ENCODE measurements at places on chromosomes 3 and 15. TPM values are rescaled to one million over a fixed set of nuclear protein-coding genes. Genes with fewer than 3 reads are reported as not detected.

- DNase-seq, result no peak
Observed at GRCh38 chr3:186246941-186247340, 115.1 kb downstream of the DGKG start.

DNA sequence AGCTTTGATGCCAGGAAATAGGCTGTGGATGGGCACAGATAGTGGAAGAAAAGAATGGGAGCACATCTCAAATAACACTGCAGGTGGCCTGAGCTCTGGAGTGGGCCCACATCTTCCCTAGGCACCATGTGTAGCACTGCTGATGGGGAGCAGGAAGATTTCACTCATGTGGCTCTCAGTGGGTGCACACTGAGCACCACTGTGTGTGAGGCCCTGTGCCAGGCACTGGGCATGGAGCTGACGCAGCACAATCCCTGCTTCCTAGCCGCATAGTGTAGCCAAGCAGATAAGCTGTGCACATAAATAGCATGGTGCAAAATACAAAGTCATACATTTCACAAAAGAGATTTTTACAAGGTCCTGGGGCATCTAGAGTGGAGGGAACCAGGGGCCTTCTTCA lies 101.6 kb downstream of the MOBP start:
- DNase-seq, result no peak

- DNase-seq, result no peak
Observed at GRCh38 chr3:125147491-125147820, 65.1 kb downstream of the SLC12A8 start.

DNA sequence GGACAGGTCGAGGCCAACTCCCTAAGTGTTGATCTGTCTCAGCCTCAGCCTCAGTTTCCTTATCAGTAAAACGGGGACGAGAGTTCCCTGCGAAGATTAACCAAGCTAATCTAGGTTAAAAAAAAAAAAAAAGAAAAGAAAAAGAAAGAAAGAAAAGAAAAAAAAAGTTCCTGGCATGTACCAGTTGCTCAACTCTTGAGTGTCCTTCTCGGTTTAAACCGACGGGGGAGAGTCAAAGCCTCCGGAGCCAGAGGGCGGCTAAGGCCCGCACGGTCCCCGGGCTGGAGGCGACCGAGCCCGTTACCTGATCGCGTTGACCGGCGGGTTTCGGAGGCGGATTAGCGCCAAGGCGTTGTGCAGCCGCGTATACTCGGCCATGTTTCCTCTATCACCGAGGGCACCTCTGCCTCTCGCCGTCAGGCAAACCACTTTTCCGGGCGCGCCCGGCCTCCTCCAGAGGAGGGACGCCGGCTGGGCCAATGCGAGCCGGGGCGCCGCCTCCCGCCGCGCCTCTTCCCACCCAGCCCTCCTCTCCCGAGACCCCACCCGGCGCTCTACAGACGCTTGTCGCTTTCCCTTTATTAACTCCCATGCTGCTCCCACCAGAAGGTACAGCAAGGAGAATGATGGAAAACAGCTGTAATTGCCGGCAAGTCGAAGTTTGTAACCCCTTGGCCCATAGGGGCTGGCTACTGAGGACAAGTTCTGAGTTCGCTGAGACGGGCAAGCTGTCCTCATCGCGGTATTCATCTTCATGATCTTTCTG lies at the start of gene EHHADH:
EHHADH (minus strand) TSS at position 405 of the 766 bp plus-strand sequence; CDS start at position 378, 27 bp downstream.
- peak; percentile 44 for DNase-seq

DNA sequence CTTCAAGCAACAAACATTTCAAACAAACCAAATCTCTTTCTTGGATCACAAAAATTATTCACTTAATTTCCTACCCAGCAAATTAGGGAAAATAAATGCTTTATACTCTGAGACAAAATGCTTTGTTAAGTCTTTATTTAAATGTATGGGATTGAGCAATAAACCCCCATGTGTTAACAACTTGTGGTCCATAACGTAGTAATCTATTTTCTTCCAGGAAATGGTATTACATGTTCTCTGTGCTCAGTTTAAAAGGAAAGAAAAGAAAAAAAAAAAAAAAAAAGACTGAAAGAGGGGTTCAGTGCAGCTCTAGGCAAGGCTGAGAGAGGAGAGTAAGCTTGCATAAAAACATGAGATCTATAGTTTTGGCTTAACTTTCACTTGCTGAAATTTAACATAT lies 102.3 kb downstream of the PIK3CB start:
- no peak for DNase-seq

- no peak for DNase-seq
Observed at GRCh38 chr3:106825962-106826605, 551.2 kb upstream of the CCDC54 start.

DNA sequence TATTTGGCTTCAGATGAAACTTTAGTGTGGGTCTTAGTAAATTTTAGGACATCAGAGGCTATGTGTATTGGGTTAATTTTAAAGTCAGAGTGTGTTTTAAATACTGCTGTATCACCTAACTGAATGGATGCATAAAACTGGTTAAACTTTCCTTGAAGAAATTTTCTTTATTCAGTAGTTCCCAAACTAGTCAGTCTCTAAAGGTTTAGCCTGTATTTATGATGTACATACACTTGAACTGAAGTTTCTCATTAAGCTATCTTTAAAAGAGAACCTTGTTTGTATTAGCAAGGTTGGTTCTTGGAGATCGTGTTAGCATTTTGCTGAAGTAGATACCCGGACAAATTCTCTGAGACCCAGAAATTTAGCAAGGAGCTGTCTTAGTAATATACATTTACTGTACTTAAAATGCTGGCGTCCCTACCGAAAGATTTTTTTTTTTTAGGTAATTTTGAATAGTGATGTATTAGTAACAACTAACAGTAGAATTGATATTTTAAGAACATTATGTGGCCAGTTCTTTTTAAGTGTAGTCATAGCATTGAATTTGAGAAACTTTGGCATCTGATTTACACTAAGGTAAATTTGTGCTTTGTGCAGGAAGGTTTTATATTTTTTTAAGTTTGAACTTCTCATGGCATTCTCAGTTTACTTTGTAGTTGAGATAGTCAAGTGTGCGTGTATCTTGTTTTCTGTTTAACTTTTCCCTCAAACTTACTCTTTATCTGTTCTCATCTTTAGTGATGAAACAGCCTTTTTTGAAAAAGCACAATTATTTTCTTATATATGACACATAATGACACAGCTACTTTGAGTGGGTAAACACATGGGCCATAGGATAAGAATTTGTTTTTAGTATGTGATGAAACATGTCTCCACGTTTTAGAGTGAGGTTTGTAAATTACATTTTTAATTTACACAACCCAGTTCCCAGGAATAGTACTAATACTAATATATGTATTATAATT lies 2.9 kb downstream of the DIPK2A start:
- no peak for DNase-seq

The RNU5B-1 gene
- total RNA-seq, result not detected

GRCh38 chr3:49422379-49423248 lies at the start of gene AMT:
Gene AMT, minus strand, starts transcription at chr3:49422473. Its CDS starts 23 bp downstream, at chr3:49422450.
- DNase-seq, result no peak

- no peak for DNase-seq
Observed at GRCh38 chr3:15953841-15954240, 156.1 kb upstream of the ANKRD28 start.

- DNase-seq, result no peak
Observed at GRCh38 chr3:186534113-186534669, 10.0 kb downstream of the CRYGS start.

The CSK gene
- total RNA-seq, result 27.9 TPM

The LMAN1L gene
- total RNA-seq, result not detected

GRCh38 chr3:112366522-112366921 lies 33.6 kb downstream of the CD200 start:
- no peak for DNase-seq

DNA sequence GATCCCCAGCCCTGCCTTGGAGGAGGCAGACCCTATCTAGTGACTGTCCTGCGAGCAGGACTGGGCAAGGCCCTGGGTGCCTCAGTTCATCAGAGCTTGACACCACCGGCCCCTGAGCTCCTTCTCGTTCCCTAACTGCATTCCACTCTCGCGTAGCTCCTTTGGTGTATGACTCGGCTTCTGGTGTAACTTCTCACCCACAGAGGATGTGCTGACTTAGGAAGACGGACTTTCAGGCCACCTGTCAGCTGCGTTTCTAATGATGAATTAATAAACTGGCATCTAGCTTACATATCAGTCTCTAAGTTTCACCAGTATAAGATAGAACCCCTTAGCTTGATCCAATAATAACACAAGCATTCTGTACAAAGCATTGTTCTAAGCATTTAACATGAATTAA lies 17.5 kb downstream of the ABCF3 start:
- no peak for DNase-seq

The OCA2 gene
- total RNA-seq, result 4.6 TPM

- DNase-seq, result no peak
Observed at GRCh38 chr3:127220497-127220896, 27.6 kb downstream of the PRR23E start.

DNA sequence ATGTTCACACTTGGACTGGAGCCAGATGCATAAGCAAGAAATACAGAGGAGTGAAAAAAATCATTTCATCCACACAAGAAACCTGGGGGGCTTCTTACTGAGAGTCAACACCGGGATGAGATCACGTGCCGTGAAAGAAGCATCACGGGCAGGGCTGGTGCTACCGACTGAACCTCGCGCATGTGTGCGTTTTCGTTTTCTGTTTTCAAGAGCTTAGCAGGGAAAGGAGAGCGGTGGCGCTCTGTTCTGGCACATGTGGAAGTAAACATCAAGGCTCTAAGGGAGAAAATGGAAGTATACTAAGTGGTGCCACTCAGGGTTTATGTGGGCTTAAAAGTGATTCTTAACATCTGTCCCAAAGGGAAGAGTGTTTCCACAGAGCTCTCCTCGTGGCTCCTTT lies 55.9 kb downstream of the VGLL4 start:
- DNase-seq, result no peak

DNA sequence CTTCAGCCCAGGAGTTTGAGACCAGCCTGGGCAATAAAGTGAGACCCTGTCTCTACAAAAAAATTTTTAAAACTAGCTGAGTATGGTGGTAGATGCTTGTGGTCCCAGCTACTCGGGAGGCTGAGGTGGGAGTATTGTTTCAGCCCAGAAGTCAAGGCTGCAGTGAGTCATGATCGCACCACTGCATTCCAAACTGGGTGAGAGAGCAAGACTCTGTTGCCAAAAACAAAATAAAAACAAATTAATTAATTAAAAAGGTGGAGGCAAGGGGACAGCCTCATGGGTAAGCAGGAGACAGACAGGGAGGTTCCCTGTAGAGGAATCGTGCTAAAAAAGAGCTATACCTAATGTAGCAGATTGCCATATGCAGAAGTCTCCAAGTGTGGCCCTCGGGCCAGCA lies 12.6 kb downstream of the HAPLN3 start:
- no peak for DNase-seq

DNA sequence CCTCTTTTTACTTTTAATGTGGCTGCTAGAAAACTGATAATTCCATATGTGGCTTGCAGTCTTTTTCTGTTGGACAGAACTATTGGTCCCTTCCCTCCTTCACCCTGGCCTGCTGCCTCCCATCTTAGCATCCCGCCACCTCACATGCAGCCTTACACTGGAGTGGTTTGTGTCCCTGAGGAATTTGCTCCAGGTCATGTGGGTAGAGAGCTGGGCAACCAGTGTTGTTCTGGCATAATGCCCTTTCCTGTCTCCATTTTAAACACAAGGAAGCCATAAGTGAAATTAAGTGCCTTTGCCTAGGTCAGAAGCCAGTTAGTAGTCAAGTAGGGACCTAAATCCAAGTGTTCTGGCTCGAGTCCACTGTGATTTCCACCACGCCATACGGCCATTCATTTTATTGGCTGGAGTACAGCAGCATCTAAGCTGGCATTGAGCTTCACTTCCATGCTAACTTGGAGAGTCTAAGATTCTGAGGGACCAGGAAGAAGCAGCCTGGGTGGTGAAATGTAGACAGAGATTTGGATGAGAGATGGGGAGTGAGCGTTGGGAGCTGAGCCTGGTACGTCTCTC lies 46.0 kb upstream of the PLXNA1 start:
- DNase-seq, result no peak

DNA sequence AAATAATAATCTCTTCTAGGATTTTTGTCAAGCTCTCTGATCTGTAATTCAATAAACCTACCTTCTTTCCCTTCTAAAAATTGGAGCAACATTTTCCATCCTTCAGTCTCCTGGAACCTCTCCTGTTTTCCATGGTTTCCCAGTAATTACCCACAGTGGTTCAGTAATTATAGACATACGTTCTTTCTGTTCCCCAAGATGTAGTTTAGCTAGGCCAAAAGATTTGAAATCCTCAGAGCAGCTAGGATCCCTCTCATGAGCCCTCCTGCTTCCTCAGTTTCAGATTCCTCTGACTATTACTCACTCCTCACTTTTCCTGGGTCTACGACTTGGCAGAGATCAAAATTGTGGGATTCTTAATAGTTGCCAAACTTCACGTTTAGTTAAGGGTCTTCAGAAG lies 76.9 kb upstream of the IGSF10 start:
- no peak for DNase-seq

DNA sequence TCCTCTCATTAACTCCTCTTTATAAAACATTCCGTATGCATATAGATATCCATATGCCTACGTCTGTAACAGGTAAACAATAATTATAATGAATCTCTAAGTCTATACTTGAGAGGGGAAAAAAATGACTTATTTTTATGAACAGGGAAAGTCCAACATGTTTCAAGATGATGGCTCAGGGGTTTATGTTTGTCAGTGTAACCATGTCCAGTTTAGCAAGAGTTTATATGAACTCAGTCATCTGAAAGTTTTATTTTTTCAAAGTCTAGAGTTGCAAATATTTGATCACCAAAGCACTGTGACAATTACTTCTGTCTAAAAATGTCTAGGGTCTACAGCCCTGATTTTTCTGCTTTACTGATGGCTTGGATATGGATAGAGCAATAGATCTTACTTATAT lies 559.4 kb upstream of the KCNMB2 start:
- DNase-seq, result no peak

- DNase-seq, result no peak
Observed at GRCh38 chr15:65930134-65930533, 60.8 kb downstream of the RAB11A start.

All from uterus (tissue), 4 donors.